Stimulated activated naive CD8-positive, alpha-beta T cell treated with anti-CD3 and anti-CD28 coated beads, Interleukin-15, amount 100 ng/mL, for 72 hours (primary cell): ENCODE measurements at places on chromosomes 1 and 21.
A peak's percentile ranks its signal among the peaks of the same experiment; 100 is the strongest.

DNA sequence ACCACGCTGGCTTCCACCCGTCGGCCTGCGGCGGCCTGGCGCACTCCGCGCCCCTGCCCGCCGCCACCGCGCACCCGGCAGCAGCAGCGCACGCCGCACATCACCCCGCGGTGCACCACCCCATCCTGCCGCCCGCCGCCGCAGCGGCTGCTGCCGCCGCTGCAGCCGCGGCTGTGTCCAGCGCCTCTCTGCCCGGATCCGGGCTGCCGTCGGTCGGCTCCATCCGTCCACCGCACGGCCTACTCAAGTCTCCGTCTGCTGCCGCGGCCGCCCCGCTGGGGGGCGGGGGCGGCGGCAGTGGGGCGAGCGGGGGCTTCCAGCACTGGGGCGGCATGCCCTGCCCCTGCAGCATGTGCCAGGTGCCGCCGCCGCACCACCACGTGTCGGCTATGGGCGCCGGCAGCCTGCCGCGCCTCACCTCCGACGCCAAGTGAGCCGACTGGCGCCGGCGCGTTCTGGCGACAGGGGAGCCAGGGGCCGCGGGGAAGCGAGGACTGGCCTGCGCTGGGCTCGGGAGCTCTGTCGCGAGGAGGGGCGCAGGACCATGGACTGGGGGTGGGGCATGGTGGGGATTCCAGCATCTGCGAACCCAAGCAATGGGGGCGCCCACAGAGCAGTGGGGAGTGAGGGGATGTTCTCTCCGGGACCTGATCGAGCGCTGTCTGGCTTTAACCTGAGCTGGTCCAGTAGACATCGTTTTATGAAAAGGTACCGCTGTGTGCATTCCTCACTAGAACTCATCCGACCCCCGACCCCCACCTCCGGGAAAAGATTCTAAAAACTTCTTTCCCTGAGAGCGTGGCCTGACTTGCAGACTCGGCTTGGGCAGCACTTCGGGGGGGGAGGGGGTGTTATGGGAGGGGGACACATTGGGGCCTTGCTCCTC, 1.9 kb downstream of the OLIG2 start:
- DNase-seq, result no peak

- no peak for DNase-seq
Measured at GRCh38 chr1:46180082-46180616, 3.9 kb upstream of the P3R3URF start.

DNA sequence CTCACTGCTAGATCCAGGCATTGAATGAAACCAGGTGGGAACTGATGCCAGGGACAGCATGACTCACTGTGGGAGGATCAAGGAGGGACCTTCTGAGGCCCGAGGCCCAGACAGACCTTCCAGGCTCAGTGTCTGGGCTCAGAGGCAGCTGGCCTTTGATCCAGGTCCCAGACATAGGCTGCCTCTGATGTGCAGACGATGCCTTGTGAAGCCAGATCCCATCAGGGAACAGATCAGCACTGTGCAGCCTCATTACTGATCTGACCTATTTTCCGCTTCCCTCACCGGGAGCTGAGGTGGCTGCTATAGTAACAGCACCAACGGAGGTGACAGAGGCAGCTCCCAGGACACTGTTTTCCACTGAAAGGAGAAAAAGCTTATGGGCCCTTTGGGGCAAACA, 399.5 kb downstream of the MATN1 start:
- no peak for DNase-seq

DNA sequence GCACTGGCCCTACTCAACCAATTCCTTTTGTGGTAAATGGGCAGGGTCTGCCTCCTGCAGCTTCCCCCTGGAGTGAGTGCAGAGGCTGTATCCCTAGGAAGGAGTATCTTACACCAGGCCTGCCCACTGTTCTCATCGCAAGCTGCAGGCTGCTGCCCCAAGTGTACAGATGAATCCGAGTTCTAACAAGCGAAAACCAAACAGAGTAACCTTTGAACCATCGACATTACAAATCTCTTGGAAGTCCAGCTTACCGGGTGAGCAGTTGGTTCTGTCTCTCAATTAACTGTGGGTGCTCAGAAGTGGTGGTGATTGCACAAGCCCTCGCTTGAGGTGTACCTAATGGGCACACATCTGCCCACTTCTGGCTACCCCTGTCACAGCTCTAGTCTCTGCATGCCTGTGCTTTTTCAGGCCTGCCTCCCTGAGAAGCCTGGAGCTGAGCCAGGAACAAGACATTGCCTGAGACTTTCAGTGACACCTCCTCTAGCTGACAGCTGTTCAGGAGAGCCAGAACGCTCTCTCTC, 22.7 kb downstream of the INAVA start:
- no peak for DNase-seq

DNA sequence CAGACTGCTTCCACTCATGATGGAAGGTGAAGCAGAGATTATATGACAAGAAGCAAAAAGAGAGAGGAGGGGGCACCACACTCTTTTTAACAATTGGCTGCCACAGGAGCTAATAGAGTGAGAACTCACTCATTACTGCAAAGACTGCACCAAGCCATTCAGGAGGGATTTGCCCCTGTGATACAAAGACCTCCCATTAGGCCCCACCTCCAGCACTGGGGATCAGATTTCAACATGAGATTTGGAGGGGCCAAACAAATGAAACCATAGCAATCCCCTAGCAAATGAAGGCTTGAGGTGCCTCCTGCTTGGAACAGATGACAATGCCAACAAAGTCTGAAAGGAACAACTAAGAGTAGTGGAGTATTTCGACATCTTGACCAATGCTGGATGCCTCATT, 122.5 kb upstream of the COA6 start:
- no peak for DNase-seq

DNA sequence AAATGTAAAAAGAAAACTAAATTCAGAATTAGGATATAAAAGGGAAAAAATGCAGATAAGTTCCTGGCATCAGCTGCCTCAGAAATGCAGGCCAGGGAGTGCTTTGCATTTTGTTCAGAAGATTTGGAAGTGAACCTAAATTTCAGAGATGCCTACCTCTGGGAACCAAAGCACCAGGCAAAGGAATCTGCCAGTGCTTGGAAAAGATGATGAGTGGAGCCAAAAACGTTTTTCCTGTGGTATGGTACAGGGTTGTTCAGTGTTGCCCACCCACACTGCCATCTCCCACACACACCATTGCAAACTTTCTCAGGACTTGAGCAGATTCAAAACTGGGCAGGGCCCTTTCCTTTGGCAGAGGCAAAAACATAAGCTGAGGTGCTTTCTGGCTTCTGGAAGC, 349.5 kb downstream of the TGFB2 start:
- no peak for DNase-seq

DNA sequence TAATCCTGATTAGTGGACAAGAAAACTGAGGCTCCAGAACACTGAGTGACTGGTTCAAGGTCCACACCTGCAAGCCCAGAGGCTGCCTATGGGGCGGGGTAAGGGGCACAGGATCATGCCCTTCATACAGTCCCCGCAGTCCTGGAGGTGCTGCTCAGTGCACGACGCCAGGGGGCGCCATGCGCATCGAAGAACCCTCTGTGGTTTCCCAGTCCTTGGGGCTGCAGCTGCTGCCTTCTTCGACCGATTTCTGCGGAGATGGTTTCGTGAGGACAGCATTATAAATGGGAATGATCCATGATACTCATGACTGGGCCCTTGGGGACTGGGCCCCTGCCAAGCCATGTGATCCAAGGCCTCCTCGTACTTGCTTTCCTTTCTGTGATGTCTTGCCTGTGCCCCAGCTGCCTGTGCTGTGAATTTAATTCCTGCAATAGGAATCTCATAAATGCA, 37.1 kb upstream of the ARHGEF10L start:
- peak; percentile 60 for DNase-seq

GRCh38 chr1:217273866-217274265, 357.0 kb downstream of the GPATCH2 start:
- DNase-seq, result no peak

GRCh38 chr1:32470991-32471694, 6.3 kb downstream of the ZBTB8B start:
- DNase-seq, result peak; percentile 19

- DNase-seq, result no peak
Measured at GRCh38 chr1:191561276-191561675, 597.0 kb upstream of the RGS18 start.

DNA sequence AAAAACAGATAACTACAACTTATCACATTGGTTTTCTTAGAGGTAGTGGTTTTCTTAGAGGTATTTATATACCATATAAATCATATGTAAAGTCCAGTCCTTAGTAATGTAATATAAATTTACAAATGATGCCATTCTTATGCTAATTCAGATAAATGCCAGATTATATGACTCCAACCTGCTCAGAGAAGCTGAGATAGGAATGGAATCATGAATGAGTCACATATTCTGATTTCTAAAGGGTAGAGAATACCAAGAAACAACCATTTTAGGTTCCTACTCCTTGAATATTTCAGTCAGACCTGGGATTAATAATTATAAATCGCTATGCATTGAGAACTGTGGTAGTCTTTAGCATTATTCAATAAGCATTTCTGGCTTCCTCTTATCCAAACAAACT, 760.1 kb upstream of the NEGR1 start:
- no peak for DNase-seq

GRCh38 chr1:172442843-172443565, 865 bp downstream of the PIGC start:
- DNase-seq, result no peak

GRCh38 chr1:111323231-111323630, 32.6 kb downstream of the CHIA start:
- no peak for DNase-seq

DNA sequence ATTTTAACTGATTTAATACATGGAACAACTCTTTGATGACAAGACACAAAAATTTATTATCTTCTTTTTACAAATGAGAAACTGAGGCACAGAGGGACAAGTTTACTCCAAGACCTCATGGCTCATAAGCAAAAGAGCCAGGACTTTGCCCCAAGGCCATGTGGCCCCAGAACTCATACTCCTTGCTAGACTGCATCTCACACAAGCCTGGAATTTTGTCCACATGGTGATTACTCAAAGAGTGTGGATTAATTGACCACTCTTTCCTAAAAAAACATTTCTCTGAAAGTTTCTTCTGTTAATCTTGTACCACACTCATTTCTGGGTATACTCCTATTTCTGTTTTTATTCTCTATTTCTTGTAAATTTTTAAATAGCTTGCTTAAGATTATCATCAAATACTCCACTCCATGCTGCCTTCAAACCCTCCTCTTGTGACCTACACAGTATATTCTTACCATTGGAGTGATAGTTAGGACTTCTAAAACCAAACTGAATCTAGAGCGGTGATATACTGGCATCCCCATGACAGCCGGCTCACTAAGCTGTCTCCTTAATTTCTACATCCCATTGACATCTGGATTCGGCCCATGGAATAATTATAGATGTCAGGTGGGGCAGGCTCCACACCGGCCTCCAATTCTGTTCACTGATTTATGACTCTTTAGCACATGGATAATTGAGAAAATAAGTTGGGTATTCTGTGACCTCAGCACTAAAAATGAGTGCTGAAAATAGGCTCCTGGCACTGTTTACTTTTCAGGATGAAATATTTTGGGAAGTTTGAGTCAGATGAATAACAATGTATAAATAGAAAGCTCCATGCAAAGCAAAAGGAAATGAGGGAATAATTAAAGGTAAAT, 16.1 kb downstream of the RGS4 start:
- DNase-seq, result no peak

DNA sequence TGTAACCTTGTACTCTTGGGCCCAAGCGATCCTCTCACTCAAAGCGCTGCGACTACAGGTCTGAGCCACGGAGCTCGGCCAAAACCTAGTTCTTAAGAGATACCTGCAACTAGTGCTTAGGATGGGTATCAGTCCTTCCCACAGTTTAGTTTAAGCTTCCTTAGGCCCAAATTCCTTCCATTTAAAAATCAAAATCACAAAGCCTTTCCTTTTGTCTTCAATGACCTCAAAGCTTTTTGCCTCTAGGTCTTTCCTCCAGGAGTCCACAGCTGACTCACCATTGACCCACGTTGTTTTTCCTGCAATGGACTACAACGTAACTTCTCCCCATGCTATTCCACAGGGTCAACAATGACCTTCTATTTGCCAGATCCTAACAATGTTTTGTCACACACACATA, 64.0 kb downstream of the APP start:
- no peak for DNase-seq

DNA sequence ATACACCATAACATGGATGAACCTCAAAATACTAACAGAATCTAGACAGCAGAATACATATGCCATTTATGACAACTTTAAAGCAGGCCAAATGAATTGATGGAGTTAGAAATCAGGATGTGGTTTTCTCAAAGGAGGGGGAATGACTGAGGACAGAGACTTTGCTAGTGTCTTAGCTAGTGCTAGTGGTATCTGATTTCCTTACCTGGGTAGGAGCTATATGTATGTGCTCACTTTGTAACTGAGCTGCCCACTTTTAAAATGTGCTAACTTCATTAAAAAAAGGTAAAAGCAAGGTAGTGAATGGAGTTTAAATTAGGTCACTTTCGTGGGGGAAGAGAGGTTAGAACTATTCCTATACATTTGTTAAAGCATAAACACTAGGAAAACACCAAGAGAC, 2.6 kb downstream of the GTF2B start:
- no peak for DNase-seq

GRCh38 chr1:7616076-7616832, 154.8 kb upstream of the VAMP3 start:
- no peak for DNase-seq

DNA sequence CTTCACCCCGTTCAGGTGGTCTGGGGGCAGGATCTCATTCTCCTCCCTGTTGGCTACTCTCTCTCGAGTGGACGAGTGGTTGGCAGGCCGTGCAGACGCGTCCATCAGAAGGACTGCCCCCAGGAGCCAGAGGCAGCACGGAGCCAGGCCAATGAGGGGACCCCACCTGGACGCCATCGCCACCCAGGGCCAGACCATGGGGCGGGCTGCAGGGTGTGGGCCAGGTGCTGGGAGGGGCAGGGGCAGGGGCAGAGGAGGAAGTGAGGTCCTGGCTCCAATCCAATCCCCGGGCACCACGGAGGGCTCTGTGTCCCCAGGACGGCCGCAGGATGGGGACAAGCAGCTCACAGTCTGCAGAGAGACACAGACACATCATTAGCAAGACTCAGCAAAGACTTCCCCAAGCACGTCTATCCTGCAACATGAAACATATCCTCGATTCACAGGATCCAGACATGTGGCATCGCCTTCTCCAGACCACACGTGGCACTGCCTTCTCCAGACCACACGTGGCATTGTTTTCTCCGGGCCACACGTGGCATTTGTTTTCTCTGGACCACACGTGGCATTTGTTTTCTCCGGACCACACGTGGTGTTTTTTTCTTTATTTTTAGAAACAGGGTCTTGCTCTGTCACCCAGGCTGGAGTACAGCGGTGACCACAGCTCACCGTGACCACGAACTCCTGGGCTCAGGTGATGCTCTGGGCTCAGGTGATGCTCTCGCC, 3.0 kb downstream of the SDF4 start:
- DNase-seq, result no peak

GRCh38 chr1:11563560-11564069, 84.7 kb downstream of the DISP3 start:
- DNase-seq, result no peak

GRCh38 chr1:91643431-91643830, 142.8 kb downstream of the CDC7 start:
- no peak for DNase-seq

GRCh38 chr21:29208682-29209059, 78.2 kb downstream of the MAP3K7CL start:
- no peak for DNase-seq
